ENCODE measurements at places on chromosomes 4 and X.

GRCh38 chr4:141669501-141669900 lies 33.1 kb downstream of the IL15 start:
- DNase-seq, result no peak

DNA sequence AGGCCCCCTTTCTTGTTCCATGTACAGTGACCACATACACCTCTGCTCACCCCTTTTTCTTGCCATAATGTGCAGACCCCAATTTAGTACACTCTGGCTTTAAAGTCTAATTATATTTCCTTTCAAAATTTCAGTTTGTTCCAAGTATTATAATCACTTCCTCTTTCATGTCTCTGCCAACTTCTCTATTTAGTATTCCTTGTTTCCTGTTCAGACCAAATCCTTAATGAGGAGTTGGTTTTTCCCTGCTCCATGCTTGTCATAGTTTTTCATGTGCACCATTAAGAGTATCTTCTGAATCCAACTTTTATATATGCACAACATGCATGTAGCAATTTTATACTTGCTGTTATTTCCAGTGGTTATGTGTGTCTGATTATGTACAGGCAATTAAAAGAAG lies 32.3 kb downstream of the USP53 start:
- no peak for DNase-seq

GRCh38 chrX:68690936-68691501 lies 43.6 kb downstream of the STARD8 start:
- no peak for DNase-seq

GRCh38 chr4:168908093-168908492 lies 102.0 kb downstream of the CBR4 start:
- no peak for DNase-seq

DNA sequence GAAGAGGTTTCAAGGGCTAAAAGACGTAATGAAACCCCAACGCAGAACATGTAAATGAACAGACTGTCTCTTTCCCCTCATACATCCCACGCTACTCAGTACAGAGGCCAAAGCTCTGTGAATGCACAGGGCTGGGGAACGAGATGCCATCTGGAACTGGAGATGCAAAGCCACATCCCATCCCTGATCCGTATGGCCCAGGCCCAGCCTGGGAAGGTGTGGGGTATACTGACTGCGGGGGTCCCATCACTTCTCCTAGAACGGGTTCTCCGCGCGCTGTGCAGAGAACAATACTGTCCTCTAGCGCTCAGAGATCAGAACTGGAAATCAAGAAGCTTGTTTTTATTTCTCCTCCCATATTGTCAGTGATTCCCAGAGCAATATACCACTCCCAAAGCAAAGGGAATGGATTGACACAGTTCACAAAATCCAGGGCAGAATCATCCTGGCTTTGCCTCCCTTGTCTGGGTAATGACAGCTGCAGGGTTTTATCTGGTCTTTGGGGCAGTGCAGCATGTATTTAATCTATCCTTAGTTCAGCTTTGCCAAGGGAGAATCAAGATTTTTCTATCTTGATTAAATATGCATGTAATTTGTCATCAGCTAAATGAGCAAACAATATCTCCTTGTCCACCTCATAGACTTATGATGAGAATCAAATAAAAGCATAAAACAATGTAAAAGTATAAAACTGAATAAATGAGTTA lies 47.3 kb upstream of the TLR3 start:
- no peak for DNase-seq

DNA sequence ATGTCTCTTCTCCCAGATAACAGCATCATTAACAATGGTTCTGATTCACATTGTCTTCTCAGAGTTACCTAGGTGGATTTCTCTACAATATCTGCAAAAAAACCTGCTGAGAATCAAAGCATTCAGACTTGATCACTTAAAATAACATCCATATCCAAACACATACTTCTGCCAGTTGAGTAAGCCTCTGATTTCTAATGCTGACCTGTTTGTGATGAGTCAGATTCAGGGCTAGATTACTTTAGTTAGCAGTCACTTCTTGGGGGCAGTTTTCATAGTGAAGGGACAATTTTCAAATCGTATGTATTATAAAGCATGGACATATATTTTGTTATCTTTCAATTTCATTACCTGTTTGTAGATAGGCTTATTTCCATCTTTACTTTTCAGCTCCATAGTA lies 35.5 kb downstream of the CCNI start:
- DNase-seq, result no peak

DNA sequence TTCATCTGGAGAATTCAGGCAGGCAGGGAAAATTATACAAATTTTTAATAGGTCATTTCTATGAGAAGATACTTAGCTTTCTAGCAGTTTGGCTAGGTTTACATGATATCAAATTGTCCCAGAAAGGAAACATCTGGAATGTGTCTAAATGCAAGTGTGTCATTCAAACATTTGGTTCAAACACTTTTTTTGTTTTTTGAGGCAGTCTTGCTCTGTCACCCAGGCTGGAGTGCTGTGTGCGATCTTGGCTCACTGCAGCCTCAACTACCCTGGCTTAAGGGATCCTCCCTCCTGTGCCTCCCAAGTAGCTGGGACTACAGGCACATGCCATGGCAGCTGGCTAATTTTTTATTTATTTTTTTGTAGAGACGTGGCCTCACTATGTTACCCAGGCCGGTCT lies 31.6 kb downstream of the SPARCL1 start:
- DNase-seq, result no peak

DNA sequence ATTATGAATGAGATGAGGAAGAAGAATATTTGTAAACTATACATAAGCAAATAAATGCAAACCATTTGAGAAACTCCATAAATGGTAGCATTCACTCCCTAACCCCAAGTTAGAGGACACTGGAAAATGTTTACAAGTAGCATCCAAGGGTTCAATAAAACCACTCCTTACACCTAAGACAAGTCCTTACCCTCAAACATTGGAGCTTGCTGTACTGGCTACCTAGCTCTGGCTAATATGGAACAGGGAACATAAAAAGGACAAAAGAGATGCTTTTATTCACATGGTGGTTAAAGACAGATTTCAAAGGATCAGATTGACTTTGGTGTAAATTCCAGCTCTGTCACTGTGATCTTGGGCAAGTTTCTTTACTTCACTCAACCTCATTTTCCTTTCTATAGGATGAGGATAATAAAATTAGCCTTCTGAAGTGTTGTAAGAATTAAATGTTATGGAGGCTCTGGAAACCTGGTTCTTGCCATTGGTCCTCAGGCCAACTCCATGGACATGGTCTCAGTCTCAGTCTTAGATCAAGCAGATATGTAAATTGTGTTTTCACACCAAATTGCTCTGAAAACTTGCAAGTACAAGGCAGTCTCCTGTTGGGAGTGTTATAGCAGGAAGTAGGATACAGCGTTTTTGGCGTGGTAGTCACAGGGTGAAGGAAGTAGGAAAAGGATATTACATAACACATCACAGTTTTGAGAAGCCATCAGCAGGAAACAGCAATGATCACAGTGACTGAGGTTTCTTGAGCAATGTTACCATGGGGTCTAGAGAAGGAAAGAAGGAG lies 3.3 kb downstream of the CXCL1 start:
- no peak for DNase-seq

GRCh38 chrX:125205133-125205917 lies 114.3 kb upstream of the TEX13C start:
- DNase-seq, result no peak

DNA sequence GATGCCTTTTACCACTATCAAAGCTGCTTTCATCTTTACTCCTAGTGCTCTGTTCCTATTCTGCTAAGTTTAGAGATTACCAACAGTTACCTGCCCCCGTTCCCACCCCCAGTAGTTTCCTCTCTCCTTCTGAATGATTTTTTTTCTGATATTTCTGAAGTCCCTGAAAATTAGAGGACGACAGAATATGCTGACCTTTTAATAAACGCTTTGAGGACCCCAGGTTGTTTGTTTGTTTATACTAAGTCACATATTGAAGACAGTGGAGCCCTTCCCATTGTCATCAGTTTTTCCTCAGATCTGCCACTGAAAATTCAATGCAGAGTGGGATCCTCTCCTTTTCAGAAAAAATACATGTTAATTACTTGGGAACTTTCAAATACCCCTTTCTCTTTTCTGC lies 1039.3 kb upstream of the AGA start:
- no peak for DNase-seq

DNA sequence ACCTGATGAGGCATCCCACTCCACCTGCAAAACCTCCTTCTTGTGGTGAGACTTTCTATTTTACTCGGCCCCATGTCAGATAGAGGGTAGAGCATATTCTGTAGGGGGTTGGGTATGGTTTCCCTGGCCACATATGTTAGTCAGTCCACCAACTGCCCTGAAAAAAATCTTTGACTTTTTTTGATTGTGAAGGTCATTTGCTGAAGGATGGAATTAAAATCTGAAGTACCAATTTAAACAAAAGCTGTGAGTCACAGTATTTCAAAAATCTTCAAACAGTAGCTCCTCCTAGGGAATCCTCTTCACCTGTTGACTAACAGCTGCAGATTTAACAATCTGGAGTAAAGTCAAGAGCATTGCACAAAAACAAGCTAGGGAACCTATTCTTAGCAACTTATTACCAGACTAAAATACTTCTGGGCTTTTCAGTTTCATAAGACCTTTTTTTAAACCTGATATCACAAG lies 8.0 kb upstream of the CCDC110 start:
- no peak for DNase-seq

- no peak for DNase-seq
Observed at GRCh38 chr4:37732526-37733186, 46.5 kb upstream of the RELL1 start.

GRCh38 chrX:31353095-31353494 lies 281.3 kb upstream of the FTHL17 start:
- no peak for DNase-seq

GRCh38 chr4:184851200-184851541 lies 25.4 kb upstream of the ACSL1 start:
- DNase-seq, result peak; percentile 29

- DNase-seq, result no peak
Observed at GRCh38 chrX:140504371-140505324, at the start of gene SOX3. SOX3 (minus strand) TSS chrX:140505069; CDS start chrX:140505060, 9 bp downstream.

DNA sequence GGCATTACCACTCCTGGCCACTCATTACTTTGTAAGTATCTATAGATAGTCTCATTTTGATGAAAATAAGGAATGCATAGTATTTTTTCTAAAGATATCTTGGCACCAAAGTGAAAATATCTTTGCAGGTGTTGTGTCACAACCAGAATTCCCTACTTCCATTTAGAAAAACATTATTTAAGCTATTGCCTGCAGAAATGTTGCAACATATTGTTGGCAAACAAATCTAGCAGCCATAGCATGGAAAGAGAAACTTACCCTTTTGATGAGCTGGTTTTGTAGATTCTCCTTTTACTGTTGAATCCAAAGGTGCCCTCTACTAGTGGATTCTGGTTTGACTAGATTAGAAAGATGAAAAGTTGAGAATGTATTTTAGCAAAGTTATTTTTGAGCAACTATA lies 138.8 kb downstream of the AREG start:
- no peak for DNase-seq

DNA sequence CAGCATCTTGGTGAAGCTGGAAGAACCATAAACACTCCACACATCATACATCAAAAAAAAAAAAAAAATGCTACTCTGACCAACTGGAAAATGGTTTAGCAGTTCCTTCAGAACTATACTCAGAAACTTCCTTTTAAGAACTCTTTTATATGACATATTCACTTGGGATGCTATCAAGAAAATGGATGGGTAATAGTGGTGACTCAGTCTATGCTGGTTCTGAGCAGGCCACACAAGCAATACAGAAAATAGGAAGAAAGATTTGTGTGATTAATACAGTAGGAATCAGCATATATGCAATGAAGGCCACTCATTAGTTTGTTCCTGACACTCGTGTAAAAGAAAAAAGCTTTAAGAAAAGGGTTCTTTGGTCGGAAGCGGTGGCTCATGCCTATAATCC lies 123.5 kb upstream of the FAT4 start:
- no peak for DNase-seq

DNA sequence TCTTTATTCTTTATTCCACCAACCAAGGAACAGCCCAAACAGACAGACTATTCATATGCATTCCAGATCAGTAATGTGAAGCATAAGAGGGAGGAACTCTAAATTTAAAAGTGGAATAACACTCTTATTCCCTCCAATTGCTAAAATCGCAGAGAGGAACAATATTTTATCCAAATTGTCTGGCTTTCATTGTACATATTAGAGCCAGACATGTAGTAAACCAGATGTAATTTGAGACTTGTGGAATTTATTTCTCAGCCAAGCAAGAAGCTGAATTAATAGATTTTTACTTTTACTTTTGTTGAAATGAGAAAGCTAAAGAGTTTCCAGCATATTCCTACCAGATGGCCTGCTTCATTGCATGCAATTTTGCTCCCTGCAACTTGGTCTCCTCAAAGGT lies 674.6 kb upstream of the SLIT2 start:
- no peak for DNase-seq

DNA sequence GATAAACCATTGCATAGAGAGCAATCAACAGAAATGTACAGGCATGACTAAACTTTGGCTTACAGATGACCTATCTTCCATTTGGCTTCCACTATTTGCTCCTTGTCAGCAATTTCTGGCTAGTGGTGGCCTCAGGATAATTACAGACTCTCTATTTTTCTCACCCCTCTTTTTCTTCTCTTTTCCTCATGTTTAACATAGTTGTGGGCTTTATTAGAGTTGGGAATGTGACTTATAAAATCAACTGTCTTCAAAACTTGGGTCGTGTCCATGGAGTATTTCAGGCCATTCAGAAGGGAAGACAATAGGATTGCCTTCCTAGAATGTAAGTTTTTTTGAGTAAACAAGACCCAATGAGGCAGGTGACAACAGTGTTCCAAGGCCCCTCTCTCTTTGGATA lies 236.2 kb downstream of the FRAS1 start:
- no peak for DNase-seq

DNA sequence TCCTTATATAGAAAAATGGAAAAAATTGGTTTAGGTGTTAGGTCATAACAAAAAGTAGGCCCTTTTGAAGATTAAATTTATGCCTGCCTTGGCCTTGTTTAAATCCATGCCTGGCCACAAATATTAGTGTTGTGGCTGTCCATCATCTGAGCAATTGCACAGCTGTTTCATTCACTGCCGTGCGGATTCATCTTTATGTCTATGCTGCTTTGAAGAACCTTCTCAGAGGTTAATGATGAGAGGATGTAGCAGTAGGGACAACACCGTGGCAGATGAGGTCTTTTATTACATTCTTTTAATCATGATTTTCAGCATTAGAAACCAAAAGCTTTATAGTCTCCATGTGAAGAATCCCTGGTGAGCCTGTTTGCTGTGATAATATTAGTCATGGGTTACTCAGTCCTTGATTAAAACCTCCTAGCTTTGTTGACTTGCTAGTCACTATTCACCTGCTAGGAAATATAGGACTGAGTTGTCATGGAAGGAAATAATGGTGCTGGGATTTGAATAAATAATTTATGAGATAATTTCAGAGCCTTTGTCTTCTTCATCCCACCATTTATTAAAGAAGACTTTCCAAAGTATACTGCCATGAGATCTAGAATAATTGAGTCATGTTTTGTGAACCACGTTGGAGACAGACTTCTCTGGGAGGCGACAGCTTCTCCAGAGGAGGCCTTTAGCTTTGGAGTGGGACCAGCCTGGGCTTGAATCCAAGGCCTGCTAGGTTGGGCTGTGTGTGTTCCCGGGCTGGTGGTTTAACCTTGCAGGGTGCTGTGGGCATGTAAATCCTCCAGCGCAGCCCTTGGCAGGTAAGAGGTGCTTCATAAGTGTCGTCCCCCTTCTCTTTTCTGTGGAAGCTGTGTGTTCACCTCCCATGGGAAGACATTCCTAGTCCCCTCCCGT lies 53.5 kb downstream of the PTTG2 start:
- no peak for DNase-seq
